ENCODE measurements at places on chromosomes 2 and 18.

DNA sequence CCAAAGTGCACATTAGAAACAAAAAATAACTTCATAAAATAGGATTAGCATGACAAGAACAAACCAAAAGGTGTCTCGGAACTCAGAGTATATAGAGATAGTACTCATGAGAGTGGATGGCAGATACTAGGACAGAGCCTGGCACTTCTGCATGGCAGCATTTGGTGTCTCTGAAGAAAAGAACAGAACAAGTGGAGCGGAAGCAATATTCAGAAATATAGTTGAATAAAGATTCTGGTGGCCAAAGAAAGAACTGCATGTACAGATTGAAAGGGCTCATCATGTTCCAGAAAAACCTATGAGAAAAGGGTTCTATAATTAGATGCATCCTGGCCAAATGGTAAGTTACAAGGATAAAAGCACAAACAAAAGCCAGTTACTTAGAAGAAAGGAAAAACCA lies 90.9 kb downstream of the CCDC138 start:
- no peak for DNase-seq

DNA sequence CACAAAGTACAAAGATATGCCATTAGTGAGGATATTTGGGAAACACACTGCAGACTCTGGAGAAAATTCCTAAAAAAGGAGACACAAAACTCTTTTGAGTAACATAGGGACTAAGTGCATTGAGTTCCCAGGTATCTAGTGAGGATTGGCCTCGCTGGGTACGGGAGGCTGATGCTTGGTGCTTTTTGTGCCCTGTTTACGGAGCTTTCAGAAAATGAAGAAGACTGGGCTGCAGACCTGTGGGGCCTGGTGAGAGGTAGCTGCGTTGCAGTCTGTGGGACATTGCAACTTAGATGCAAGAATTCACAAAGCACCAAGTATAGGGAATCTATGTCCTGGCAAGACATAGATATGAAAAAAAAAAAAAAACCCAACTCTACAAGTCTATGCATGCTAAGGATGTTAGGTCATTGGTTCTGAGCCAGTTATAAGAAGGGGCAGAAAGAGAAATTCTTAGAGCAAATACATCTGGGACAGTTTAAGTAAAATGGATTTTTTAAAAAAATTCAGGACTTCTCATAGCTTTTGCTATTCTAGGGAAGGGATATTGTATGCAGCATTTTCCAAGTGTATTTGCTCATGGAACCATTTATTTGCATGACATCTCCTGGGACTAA lies 156.0 kb downstream of the SLC4A3 start:
- no peak for DNase-seq

DNA sequence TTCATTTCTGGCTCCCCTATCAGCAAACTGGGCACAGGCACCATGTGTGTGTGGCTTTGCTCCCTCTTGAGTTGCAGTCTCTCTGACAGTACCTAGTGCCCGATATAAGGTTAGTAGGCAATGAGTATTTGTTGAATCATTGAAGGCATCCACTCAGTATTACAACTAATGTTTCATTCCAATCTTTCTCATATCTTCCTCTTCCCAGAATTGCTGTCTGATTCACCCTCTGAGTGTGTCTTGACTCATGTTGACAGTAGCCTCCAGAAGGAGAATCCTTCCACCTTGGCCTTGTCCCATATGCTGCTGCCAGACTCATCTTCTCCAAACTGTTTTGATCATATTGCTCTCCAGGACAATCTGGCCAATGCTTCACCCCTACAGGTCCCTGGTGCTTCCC lies 202.5 kb downstream of the LRRTM1 start:
- no peak for DNase-seq

GRCh38 chr2:62447411-62447810 lies 58.6 kb downstream of the TMEM17 start:
- DNase-seq = no peak

DNA sequence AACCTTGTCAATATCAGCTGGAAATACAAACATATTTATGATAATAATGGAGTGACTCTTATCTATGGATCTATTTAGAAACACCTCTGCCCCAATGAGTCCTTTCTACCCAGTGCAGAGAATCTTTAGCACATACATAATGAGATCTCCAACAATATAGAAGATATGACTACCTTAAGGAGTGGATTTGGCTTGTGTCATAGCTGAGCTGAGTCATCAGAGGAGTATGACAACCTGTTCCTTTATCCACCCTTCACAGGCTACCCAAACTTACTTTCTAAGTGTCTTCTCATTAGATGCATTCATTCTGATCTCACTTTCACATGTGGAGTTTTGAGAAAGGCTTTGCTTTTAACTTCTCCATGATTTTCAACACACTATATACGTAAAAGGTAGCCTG lies 1218.9 kb downstream of the DSC3 start:
- no peak for DNase-seq

- no peak for DNase-seq
These were observed 493.1 kb downstream of the CPS1 start for GRCh38 chr2:211049321-211050018.

DNA sequence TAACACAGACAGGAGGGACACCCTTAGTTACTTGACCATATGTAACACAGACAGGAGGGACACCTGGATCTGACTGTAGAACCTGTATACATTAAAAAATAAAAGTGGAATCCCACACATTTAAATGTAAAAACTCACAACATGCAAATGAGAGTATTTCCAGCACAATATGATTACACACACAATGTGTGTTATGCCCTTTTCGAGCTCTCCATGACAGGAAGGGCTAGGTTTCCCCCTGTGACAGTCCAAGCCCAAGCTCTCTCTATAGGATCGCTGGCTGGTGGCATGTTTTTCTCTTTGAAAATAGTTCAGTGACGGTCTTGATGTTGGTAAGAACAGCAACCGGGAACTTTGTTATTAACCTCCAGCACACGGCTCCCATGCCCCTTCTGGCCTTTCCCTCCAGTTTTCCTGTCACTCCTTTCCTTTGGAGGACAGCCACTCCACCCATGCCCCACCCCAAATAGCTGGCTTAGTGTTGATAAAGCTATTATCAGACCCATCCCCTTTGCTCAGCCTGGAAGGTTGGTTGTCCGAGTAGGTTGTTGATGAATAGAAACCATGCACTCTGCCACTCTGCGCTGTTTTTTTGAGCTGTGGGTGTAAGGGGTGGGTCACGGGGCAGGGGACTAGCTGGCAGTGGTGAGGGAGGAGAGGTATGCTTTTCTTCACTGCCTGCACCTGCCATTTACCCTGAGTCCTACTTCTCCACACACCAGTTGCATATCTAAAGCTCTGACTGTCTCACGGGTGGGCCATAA lies 2.7 kb downstream of the RASGRP3 start:
- no peak for DNase-seq

- DNase-seq = no peak
These were observed 7.0 kb downstream of the MEMO1 start for GRCh38 chr2:32003791-32004190.

- DNase-seq = no peak
These were observed 383.1 kb upstream of the TNP1 start for GRCh38 chr2:217242947-217243346.

DNA sequence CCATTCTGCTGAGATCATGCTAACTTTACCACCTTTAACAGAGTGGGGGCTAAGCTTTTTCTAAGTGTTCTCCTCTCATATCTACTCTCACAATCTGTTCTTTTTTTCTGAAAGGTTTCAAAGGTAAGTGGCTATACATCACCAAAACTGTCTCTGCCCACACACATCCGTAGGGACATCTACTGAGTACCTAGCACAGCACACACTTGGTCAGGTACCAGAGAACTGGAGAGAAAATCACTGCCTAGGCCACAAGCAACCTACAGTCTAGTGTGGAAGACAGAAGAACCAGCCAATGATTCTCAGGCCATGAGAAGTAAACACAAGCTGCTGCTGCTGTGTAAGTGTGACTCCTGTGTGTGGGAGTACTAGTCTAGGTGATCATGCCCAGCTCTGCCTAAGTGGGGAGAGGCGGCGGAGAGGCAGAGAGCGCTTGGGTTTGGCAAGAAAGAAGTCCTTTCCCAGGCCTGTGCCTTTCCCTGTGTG lies 176.1 kb upstream of the ZFP36L2 start:
- no peak for DNase-seq

GRCh38 chr2:11753452-11753885 lies 7.0 kb downstream of the LPIN1 start:
- DNase-seq = peak; percentile 60

DNA sequence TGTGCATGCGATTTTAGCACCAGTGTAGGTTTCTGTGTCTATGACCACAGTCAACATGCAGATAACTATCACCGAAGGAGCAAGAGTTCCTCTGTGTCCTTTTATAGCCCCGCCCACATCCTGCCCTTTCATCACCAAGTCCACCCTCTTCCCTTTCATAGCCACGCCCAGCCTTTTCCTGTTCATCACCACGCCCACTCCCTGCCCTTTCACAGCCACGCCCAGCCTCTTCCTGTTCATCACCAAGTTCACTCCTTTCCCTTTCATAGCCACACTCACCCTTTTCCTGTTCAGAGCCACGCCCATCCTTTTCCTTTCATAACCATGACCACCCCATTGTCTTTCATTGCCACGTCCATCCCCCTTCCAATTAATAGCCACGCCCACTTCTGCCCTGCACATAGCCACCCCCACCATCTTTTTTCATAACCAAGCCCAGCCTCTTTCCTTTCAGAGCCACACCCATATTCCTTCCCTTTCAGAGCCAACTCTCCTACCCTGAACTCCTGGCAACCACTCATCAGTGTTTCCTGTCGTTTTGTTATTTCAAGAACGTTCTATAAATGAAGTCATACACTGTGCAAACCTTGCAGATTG lies 273.9 kb downstream of the MYT1L start:
- DNase-seq = no peak

DNA sequence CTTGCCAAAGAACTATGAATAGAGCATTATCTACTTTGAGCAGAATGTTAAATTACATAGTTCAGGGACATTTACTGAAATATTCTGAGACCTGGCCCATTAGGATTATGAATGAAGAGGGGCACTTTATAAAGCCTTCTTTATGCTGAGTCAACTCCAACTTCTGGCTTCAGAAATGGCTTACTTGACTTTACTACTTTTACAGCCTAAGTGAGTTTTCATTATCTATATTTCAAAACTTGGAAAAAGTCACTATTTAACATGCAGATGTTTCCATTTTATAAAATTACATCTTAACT lies 37.7 kb downstream of the SESTD1 start:
- DNase-seq = no peak

GRCh38 chr2:173401716-173402326 lies 47.1 kb downstream of the CDCA7 start:
- no peak for DNase-seq

- DNase-seq = no peak
These were observed 2.9 kb upstream of the EN1 start for GRCh38 chr2:118850168-118850900.

DNA sequence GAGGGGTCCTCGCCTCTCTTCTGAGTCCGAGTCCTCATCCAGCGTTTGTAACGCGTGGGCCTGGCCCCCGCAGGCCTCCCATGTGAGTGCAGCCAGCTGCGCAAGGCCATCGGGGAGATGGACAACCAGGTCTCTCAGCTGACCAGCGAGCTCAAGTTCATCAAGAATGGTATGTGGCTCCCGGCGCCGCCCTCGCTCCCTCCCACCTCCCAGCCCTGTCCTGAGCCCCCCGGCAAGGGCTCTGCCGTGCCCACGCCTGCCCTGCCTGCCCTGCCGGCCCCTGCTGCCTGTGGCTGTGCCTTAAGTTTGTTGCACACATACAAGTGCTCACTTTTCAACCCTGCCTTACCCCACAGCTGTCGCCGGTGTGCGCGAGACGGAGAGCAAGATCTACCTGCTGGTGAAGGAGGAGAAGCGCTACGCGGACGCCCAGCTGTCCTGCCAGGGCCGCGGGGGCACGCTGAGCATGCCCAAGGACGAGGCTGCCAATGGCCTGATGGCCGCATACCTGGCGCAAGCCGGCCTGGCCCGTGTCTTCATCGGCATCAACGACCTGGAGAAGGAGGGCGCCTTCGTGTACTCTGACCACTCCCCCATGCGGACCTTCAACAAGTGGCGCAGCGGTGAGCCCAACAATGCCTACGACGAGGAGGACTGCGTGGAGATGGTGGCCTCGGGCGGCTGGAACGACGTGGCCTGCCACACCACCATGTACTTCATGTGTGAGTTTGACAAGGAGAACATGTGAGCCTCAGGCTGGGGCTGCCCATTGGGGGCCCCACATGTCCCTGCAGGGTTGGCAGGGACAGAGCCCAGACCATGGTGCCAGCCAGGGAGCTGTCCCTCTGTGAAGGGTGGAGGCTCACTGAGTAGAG lies 14.4 kb upstream of the ALLC start:
- DNase-seq = no peak

GRCh38 chr18:78856569-78857313 lies 122.9 kb upstream of the SALL3 start:
- no peak for DNase-seq

DNA sequence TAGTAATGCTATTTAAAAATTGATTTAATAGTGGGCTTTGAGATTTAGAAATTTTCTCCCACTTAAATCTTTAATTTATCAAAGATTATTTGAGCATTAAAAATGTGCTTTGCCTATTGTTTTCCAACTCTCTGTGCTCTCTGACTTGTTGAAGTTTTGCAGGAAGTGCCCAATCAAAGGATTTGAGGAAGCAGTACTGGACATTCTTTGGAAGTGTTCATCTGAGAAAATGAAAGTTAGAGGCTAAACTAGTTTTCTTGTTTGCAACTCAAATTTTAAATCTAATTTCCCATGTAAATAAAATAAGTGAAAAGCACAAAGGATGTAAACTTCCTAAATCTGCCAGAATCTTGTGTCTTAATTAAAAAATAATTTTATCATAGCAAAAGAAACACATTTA lies 89.1 kb downstream of the CAMKMT start:
- DNase-seq = no peak

- no peak for DNase-seq
These were observed 31.7 kb downstream of the GPR39 start for GRCh38 chr2:132448331-132448730.

DNA sequence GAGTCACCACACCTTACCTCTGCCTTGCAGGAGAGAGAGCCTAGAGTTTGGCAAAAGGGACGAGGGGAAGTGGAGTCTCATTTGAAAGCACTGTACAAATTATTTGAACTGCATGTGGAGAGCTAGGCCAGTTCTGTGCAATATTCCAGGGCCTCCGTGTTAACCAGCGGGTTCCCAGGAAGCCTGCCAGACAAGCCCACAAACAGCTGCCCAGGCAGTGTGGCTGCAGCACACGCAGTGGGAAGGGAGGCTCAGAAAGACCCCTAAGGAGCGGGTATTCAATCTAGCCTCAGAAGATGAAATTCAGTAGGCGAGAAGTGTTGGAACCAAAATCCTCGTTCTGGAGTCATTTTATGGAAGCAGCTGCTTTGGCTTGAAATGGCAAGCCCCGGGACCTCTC lies 30.7 kb downstream of the CNGA3 start:
- DNase-seq = no peak

DNA sequence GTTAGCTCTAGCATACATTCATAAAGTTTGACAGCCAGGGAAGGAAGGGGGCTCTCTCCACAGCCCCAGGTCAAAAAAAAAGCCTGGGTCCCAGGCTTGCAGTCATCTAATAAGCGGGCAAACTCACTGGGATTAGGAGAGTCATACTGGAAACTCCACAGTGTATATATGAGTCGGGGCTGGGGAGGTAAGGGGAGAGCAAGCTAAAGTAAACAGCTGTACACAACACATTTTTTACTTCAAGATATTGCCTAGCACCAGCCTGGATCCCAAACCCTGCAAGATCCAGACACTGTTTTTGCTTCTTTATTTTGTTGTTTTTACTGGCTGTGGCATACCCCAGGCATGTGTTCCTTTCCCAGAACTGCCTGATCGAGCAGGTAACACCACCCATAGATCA lies 291.3 kb upstream of the TANK start:
- DNase-seq = no peak

- DNase-seq = no peak
These were observed 260.4 kb upstream of the MEIS1 start for GRCh38 chr2:66174491-66174890.

- no peak for DNase-seq
These were observed 114.1 kb downstream of the RIF1 start for GRCh38 chr2:151523850-151524249.
